ENCODE measurements at places on chromosomes 7 and 10. TPM values are rescaled to one million over a fixed set of nuclear protein-coding genes. Genes with fewer than 3 reads are reported as not detected.

DNA sequence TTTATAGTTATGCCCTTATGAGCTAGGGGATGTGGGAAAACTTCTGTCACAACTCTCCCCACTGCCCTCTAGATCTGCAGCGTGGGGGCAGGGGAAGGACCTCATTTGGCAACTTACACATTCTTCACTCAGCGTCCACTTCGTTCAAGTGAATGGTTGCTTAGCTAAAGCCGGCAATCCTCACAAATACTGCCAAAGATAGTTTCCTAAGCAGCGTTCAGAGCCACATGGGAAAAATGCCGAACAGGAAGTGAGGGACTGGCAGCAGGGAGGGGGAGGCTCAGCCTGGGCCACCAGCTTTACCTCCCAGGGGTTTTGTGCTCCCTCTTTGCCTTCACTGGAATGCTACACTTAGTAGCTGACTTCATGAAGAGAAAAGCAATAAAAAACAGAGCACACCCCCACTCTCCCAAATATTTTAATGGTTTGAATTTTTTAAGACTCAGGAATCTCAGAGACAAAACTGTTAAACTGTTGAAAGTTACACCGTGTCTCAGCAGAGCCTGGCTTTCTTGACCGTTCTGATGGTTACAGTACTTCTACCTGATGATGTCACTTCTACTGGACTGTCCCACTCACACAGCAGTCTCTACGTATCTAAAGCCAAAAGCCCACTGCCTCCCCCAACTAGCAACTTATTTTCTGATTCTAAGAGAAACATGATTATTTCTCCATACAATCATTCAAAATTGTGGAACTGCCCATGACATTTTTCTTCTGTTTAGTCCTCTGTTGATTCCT, 10.4 kb downstream of the GRM3 start:
- peak; percentile 78 for DNase-seq

GRCh38 chr7:130970696-130971095, 236.7 kb upstream of the KLF14 start:
- DNase-seq = no peak

DNA sequence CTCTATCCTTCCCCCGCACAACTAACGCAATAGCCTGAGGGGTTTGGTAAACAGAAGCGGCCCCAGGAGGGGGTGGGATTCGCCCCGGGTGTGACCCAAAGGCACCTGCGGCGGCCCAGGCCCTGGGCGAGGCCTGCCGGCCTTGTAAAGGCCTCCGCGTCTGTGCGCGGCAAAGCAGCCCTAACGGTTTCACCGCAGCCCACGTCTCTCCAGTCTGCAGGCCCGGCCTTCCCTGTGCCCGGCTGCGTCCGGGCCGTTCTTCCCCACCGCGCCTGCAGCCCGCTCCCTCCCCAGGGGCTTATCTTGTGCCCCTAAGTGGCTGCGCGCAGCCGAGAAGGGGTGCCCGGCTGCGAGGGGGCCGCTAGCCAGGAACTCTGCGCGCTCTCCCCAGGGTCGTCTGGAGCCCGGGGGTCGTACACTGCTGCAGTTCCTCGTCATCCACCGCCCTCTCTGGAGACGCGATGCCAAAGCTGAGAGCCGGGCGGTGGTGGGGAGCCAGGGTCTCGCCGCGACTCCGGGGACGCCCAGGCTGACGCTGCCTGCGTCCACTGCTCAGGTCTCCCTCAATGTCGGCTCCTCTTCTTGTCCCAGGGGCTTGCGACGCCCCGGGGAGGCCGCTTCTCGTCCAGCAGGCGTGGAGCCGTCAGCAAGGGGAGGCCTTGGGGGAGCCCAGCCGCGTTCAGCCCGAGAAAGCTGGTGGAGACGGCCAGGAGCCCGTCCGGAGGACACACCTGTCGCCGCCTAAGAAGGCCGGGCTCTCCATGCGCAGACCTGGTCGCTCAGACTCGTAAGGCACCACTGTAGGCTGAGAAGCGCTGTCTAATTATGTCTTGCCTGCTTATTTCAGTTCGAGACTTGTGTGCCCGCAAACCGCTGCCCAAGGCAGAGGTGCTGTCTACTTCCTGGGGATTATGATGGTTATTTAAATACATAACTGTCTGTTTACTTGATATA, 132.3 kb downstream of the SPAG6 start:
- no peak for DNase-seq

DNA sequence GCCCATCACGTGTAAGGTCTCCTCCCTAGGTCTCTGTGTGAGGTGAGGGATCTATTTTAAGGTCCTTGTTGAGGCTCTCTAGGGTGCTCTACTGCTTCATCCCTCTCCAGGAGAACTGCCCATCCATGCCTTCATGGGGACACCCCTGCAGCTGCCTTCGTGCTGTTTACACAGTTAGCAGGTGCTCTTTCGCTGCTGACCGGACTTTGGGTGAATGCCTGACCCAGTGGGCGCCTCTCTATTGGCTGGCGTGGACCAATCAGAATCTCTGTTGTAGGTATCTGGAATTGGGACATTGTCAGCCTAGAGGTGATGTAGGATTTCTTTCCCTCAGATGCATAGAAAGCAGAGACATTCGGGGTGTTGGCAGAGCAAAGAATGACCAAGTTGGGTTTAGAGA, 38.7 kb upstream of the HMX3 start:
- no peak for DNase-seq

GRCh38 chr10:96743988-96744585, 23.8 kb upstream of the PIK3AP1 start:
- DNase-seq = no peak

GRCh38 chr10:18980089-18980629, 68.4 kb upstream of the MALRD1 start:
- no peak for DNase-seq

- no peak for DNase-seq
Measured at GRCh38 chr10:73281097-73281496, 28.7 kb upstream of the MRPS16 start.

GRCh38 chr10:83934641-83935338, 204.5 kb upstream of the GHITM start:
- DNase-seq = no peak

DNA sequence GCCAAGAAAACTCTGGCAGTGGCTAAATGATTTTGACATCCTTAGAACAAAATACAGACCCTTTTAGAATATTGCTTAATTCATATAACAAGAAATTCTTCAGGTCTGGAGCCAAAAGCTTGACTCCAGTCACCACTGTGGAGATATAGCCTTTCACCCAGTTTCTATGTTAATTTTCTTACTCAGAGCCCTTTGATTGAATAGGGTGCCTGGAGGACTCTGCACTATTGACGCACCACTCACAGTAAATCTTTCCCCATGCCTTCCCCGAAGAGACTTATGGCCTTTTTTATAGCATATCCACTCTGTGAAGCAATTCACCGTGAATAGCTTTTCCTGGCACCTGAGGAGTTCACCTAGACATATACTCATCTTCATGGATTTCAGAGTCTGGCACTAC, 613.8 kb downstream of the ZWINT start:
- no peak for DNase-seq

DNA sequence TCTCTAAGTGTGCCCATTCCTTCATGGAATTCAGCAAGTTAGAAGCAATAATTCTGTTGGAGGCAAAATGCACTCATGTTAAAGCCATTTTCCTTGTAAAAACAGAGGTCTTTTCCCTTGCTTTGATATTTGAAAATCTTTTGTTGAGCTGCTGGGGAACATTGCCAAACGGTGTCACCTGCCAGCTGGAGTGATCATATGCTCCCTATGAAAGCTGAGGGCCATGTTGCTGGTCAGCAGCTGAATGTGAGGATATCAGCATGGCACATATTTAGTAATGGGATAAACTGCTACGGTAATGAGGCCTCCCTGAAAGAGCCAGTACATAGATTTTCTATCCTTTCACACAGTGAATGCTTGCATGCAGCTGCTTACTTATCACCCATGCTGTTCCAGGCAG, 224.3 kb downstream of the THSD7A start:
- no peak for DNase-seq

DNA sequence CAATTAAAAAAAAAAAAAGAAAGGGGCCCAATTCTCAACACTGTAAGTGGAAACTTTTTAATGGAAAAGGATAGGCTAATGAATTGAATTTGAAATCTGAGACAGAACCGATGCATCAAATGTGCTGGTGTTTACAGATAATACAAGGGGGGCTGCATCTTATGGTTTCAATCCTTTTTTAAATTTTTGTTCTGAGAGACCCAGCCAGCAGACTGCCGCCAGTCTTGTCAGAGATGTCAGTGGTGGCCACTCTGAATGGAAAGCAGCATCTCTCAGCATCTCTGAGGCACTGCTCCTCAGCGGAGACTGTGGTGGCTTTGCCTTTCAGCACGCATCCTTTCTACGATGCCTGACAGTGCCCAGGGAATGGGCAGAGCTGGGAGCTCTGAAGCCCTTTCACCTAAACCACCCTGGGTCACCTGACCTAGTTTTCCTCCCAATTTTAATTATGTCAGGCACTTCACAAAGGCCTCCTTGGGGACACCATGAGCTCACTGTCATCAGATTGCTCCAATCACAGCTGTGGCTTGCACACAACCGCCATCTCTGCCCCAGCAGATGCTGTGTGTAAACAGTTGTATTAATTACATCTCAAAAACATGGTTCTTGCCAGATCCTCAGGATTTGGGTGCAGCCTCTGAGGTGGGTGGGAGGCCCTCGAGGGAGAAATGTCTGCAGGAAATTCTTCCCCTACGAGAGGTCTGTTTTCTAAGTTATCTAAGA, 81.2 kb downstream of the EGFR start:
- DNase-seq = no peak

DNA sequence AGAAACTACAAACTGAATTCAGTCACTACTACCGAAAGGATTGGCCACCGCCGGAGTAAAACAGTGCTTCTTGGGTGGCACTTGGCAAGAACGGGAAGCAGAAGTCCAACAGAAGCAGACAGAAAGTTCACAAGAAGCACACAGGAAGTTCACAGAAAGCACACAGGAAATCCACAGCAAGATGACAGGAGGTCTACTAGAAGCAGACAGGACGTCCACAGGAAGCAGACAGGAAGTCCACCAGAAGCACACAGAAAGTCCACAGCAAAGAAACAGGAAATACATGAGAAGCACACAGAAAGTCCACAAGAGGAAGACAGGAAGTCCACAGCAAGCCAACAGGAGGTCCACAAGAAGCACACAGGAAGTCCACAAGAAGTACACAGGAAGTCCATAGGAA, 399.2 kb upstream of the AUTS2 start:
- DNase-seq = no peak

DNA sequence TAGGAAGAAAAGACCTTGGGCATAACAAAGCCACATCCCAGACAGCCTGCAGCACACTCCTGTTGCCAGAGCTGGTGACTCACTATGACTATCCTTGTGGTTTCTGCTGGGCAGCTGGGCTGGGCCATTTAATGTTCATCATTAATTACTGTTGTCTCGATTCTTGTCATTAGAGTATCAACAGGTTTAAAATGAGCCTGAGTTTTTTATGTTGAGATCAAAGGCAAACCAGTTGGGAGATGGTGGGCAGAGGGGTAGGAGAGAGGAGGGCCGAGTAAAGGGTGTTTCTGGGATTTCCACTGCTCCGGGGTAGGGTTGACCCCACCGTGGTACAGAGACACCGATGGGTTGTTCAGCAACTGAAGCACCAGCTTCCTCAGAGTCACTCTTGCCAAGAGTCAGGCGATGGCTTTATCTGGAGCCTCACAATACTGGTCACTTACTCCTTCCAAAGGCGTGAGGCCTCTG, 128.7 kb upstream of the LYZL1 start:
- no peak for DNase-seq

- no peak for DNase-seq
Measured at GRCh38 chr7:100486753-100487446, 3.2 kb downstream of the NYAP1 start.

EGFR gene
- 44.3 TPM for polyA plus RNA-seq

STK31 gene
- polyA plus RNA-seq = 1.6 TPM

ZNF488 gene
- 2.2 TPM for polyA plus RNA-seq

CUZD1 gene
- 2.5 TPM for polyA plus RNA-seq

LIPK gene
- polyA plus RNA-seq = not detected

POLD2 gene
- 87.9 TPM for polyA plus RNA-seq

VIM gene
- polyA plus RNA-seq = 1,761 TPM

C10orf67 gene
- polyA plus RNA-seq = 0.54 TPM
